ENCODE measurements at places on chromosomes 2 and 18.

- DNase-seq, result no peak
Measured at GRCh38 chr2:162890690-162891311, 52.2 kb upstream of the KCNH7 start.

- no peak for DNase-seq
Measured at GRCh38 chr2:173436088-173436487, 81.4 kb downstream of the CDCA7 start.

DNA sequence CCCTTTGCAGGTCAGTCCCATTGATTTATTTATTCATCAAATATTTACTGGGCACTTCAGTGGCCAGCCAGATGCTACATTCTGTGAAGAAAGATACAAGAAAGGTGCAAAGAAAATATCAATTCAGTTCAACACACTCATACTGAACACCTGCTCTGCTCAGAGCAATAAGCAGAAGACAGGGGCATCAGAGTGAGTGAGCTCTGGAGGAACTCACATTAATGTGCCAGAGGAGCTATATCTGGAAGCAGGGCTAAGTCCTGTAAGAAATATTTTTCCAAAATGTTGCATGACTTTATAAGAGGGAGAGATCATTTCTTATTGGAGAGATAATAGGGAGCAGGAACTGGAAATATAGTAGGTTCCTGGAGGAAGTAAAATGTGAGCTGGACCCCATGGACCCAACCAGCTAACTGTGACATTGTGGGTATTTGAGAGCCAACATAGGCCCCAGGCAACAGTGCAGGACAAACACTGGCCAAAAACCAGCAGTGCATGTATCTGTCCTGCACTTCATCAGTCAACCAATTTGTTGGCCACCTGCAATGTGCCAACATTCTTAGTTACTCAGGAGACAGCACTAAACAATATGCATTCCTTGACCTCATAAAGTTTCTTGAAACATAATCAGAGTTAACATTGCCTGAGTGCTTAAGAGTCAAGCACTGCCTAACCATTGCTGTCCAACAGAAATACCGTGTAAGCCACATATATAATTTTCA is 102.7 kb upstream of the PTPRM start:
- no peak for DNase-seq

- DNase-seq, result no peak
Measured at GRCh38 chr2:6970551-6970950, 53.3 kb downstream of the RNF144A start.

DNA sequence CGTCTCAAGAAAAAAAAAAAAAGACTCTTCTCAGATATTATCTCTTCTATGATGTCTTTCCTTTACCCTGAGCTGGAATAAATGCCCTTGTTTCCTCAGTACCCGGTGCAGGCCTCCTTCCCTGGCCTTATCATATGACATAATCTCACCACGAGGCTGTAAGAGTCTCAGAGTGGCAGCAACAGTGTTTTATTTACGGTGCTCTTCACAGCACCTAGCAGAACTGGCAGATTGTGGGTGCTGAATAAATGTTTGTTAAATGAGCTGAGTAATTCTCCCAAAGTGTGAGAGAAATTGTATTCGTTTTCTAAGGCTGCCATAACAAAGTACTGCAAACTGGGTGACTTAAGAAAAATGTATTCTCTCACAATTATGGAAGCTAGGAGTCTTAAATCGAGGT is 82.8 kb upstream of the CD28 start:
- no peak for DNase-seq

- DNase-seq, result peak; percentile 35
Measured at GRCh38 chr2:112053917-112054846, 887 bp upstream of the TMEM87B start.

DNA sequence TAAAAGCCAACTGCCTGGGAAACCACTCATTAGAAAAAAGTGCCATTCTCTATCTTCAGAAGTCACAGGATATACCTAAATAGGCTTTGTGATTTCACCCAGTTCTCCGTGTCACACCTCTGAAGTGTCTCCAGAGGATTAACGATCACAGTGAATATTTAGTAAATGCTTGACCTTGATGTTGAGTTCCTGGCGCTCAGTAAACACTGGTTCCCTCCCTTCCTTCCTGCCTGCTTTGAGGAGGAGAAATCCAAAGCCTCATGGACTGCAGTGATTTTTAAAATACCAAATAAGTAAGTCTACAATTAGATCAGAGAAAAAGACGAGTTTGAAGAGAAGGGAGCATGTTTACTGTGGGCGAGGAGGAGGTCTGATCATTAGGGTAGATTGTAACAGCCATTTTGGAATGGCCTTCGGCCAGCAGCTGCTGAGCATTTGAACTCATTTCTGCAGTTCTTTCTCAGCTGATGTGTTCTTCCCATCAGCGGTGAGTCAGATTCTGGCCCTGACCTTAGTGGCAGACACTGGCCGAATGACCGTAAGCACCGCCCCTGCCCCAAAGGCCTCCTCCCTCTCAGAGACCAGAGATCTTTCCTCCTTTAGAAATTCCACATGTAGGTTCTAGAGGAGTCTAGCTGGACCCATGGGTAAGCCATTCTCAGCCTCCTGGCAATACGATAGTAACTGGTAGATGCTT is 62.1 kb upstream of the SLC16A14 start:
- DNase-seq, result no peak

DNA sequence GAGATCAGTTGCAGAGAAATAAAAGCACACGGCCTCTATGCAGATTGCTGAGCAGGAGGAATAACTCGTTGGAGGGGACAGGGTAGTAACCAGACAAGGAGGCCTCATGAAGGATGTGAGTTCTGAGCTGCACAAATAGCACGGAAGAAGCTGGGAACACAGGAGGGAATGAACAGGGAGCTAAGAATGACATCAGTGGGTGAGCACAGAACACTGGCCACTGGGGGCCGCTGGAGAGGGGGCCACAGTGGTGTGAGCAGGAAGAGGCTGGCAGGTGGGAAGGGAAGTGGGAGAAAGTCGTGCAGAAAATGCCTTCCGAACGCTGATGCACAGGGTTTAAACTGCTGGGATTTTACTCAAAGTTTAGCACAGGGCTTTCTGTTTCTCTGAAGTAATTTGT is 61.0 kb downstream of the ZAP70 start:
- DNase-seq, result no peak

DNA sequence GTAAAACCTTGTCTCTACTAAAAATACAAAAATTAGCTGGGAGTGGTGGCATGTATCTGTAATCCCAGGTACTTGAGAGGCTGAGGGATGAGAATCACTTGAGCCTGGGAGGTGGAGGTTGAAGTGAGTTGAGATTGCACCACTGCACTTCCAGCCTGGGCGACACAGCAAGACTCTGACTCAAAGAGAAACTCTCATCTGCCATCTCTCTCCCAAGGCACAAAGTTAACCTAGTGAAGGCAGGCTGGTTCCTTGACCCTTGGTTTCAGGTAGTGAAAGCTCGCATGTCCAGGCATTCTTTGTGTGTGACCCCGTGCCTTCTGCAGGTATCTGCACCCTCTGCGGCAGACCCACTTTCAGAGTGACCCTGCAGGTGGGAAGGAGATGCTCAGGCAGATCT is 100.0 kb downstream of the WDSUB1 start:
- no peak for DNase-seq

- DNase-seq, result no peak
Measured at GRCh38 chr2:29526587-29527586, 394.5 kb downstream of the ALK start.

DNA sequence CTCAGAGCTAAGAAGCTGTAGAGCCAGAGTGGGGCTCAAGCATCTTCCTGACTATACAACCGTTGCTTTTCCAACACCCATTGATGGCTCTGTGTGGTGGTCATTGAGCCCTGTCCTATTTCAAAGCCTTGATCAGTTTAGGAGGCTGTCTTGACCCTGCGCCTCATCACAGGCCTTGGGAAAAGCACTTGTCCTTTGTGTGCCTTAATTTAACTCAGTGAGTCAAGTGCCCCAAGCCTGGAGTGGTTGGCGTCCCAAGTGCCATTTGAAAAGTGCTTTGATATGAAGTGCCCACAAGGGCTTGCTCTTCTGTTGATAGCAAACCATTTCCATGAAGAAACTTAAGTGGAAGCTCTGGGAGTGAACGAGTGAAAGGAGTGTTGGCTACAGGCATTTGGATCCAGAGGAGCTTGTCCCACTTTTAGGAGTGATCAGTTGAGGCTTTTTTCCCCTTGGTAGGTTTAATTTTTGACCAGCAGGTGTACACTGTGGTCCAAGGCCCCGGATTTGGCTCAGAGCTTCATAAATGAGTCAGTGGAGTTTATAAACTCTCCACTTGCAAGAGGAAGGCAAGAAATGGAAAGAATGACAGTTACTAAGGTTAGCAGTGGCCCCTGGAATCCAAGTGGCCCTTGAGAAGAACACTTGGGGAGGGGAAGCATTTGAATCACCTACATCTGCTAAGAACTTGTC is 50.3 kb downstream of the ACTR2 start:
- DNase-seq, result no peak

DNA sequence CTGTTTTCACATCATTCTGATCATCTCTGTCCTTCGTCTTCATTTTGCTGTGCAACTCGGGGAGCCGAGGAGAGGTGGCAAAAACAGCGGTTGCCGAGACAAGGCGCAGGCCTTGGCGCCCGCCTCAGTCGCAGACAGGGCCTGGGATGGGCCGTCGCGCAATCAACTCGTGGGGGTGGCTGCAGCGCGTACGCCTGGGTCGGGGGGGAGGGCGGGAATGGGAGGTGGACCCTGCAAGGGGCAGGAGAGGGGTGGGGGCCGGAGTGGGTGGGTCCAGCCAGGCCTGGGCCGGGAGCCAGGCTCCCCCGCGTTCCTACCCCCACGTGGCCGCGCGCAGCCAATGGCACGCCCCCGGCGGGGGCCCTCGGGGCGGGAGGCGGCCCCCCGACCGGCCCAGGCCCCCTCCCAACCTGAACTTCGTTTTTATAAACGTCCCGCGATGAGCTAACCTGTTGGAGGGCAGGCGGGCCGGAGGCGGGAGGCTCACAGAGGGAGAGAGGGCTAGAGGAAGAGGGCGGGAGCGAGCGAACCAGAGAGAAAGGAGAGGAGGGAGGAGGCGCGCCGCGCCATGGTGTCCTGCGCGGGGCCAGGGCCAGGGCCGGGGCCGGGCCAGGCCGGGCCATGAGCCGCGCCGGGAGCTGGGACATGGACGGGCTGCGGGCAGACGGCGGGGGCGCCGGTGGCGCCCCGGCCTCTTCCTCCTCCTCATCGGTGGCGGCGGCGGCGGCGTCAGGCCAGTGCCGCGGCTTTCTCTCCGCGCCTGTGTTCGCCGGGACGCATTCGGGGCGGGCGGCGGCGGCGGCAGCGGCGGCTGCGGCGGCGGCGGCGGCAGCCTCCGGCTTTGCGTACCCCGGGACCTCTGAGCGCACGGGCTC is at the start of gene HOXD13:
Gene HOXD13, plus strand, starts transcription at position 452 of the 875 bp plus-strand sequence. Its CDS starts 170 bp downstream, at position 622.
- no peak for DNase-seq

DNA sequence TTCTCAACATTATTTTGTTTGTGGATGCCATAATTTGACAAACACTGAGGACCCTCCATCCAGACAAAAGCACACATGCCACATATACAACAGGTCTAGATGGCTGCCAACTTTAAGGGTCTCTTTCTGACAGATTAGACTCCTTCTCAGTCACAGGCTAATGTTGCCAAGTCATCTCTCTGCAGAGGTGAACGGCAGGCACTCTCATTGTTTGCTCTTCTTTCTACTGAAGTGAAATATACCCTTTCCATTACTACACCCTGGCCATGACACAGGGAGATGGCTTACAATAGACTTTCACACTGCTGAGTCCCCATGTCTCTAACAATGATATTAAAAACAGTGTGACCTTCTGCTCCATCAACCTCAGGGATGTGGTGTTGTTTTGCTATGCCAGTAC is 47.5 kb upstream of the ZNF397 start:
- no peak for DNase-seq

DNA sequence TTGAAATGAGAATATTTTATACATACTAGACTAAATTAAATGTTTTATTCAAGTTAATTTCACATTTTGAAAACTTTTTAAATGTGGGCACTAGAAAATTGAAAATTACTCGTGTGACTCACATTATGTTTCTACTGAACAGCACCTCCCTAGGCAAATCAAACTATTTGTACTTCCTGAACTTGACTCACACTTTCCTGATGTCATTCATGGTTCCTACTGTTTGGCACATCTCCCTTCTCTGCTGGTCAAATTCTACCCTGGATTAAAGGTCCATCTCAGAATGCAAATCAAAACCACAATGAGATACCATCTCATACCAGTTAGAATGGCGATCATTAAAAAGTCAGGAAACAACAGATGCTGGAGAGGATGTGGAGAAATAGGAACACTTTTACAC is 16.7 kb downstream of the LHCGR start:
- no peak for DNase-seq

DNA sequence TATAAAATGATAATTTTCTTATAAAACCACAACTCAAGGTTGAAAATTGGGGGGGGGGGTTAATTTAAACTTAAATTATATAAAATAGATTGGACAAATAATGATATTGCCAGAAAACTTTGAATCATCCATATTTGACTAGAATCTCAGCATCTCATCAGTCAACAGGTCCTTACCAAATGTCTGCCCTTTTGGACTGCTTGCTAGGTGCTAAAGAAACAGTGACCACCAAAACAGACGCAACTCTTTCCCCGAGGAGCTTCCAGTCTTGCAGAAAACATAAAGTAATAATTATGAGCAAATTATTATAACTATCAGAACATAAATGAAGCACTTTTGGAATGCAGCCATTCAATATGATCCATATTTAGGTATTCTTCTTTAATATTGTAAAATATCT is 8.6 kb upstream of the COL3A1 start:
- no peak for DNase-seq

DNA sequence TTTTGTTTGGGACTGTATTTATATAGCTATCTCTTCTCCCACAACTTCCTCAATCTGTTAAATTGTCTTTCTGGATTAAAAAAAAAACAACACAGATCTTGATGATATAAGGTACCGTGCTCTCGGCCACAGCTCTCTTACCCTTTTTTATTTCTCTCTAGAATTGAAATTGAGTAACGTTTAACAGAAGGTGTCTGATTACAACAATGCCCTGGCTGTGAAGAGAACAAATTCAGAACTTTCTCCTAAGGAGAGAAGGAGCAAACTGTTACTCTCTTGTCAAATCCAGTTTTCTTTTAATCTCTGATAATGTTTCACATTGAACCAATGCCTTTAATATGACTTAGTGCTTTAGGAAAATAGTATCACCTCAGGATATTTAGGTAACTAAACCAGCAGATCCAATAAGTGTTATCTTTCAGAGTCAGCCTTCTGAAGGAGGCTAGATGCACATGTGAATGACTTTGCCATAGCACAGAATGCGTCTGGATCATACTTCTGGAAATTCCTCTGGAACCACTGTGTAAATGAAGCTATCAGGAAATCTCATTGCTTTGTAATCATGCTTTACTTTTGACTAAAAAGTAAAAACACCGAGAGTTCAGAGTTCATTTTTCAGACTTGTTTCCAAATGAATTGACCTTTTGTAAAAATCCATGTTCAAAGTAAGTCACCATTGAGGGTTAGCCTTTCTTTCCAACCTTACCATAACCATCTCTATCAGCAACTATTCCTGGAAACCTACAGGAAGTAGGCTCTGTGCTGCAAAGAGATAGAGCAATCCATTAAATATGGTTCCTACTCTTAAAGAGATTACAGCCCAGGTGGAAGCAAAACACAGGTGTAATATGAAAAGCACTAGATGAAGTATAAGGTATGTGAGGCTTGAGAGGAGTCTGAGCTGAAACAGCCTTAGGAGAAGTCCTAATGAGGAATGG is 147.0 kb upstream of the OSR1 start:
- no peak for DNase-seq
